Kidney tubule cell (primary cell): ENCODE measurements at places on chromosomes 7 and 10.

DNA sequence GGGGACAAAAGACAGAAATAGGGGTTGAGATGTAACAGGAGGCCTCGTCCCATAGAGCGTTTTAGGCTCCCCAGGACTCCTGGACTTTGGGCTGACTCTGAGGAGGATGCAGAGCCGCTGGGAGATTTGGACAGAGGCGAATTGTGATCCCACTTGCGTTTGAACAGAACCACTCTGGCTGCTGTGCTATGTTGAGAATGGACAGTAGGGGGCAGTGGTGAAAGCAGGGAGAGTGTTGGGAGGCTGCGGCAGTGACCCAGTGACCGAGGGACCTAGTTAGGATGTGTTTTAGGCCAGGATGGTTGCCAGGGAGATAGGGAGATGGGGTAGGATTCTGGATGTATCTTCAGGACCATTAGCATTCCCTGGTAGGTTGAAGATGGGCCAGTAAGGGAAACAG, 271.6 kb downstream of the CCDC3 start:
- no peak for DNase-seq

DNA sequence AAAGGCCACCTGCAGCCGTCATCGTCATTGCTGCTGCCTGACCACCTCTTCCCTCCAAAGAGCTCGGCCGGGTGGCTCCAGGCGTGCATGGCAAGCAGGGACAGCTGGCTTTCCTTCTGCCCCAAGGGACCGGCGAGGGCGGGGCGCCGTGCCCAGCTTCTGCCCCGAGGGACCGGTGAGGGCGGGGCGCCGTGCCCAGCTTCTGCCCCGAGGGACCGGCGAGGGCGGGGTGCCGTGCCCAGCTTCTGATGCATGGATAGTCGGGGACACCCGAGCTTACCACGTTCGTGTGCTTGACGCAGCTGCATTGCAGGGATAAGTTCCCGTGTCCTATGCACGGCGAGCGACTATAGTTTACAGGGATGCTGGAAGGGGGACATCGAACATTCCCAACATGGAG, 27.0 kb downstream of the CFAP46 start:
- DNase-seq = no peak

DNA sequence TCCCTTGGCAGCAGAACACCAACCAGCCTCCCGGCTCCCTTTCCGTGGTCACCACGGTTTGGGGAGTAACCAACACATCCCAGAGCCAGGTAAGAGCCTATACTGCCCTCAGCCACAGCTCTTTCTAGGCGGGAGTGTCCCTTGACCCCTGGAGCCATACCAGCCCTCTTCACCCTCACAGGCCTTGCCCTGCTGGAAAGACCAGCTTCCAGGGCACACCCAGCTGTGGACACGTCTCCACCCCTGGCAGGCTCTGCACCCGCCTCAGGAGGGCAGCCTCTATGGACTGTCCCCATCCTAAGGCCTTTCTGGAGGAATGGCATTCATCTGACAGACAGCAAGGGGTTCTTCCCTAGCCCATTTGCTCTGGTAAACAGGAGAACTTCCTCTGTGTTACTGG, 57.5 kb upstream of the PPIF start:
- no peak for DNase-seq

DNA sequence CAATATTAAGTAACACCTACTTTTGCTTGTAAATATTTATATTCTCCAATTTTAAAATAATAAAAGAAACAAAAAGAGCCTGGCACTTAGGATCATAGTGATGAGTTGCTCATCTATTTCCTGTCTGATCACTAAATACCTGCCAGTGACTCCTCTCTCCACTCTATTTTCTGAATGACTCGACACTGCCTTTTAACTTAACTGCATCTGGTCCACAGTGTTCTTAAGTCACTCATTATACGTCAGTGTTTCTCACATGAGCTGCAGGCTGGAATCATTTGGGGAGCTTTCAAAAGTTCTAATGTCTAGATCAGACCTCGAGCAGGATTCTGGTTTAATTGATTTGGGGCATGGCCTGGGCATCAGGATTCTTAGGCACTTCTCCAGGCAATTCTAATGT, 78.0 kb upstream of the AGBL3 start:
- peak; percentile 73 for DNase-seq

DNA sequence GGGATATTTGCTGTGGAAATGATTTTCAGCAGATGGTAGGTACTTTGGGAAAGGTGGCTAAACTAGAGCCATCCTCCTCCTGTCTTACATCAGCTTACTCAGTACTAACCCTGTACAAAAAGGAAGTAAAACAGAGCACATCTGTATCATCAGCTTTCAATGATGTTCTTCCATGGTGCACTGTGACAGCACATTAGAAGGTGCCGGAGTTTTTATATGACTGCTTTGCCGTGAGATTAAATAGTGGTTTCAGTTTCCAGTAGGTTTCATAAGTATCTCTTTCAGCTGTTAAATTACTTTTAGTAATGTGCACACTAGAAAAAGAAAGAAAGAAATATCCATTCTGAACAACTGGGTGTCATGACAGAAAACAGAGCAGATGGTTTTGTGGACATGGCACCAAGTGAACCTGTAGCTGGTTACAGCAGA, 86.5 kb downstream of the ARID5B start:
- no peak for DNase-seq

DNA sequence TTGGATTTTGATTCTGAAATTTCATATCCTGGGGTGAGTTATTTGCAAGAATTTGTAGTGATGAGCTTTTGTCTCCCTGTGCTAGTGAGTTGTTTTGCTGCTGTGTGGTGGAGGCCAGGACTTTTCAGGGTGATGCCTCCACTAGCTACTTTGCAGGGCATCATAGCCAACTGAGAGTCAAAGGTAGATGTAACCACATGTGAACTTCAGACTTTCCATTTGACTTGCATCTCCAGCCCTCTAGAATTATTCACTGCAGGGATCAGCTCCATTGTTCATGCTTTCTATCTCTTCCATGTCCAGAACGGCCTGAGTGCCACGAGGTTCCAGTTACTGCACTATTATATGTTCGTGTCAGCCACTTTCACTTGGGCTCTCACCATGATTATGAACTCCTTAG, 534.3 kb downstream of the GRM8 start:
- no peak for DNase-seq

GRCh38 chr10:24406809-24407483, 198.0 kb downstream of the KIAA1217 start:
- no peak for DNase-seq

GRCh38 chr7:142807855-142808460, 37.2 kb downstream of the PRSS2 start:
- DNase-seq = peak; percentile 18

- no peak for DNase-seq
Measured at GRCh38 chr10:52210161-52210560, 103.9 kb upstream of the DKK1 start.

GRCh38 chr10:45811075-45811474, 36.2 kb downstream of the AGAP4 start:
- no peak for DNase-seq
